ENCODE measurements at places on chromosomes 2 and 18.

DNA sequence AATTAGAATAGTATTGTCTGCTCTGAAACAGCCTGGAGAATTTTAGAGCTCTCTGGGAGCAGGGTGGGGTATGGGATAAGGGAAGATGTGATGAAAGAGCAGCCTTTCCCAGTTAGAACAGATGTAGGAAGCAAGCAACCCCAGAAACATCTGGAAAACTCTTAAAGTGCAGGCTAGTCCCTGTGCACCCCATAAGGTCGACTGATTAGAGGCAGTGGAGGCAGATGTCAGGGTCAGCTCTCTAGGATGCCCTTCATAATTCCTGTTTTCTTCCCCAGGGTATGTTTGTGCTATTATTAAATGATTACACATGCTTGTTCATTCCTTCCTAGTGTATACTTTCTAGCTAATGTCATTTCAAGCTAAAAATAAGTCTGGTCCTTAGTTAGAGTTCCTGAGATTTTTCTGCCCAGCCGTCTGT, 41.7 kb downstream of the PTPRM start:
- no peak for DNase-seq

- DNase-seq = no peak
Measured at GRCh38 chr18:70385474-70385873, 96.6 kb downstream of the SOCS6 start.

GRCh38 chr2:55782528-55783173, 89.0 kb upstream of the PNPT1 start:
- DNase-seq = no peak

GRCh38 chr2:144424559-144425240, 95.2 kb downstream of the ZEB2 start:
- DNase-seq = no peak

DNA sequence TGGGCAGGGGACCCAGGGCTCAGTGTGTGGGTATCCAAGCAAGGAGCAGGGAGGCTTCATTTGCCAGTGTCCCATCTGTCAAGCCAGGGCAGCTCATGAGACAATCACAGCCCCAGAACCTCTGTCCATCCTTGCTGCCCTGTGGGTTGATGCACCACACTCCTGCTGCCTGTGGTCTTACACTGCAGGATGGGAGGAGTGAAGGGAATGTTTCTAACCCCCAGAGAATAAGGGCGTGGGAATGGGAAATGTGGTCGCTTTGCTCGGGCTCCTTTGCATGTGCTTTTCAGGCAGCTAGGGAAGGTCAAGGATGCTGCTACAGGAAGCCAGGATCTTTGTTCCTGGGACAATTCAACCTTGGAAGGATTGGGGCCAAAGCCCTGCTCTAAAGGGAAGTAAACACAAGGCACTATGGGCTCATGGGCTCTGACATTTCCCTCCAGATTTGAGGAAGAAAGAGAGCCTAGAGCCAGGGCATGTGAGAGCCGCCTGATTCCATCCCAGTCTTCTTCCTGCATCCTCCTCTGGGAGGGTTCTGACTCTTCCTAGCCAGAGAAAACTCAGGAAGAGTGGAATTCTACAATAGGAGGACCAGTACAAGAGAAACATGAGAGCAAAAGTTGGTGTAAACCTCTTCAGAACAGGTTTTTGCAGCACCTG, 18.8 kb upstream of the MAP3K20 start:
- DNase-seq = no peak

GRCh38 chr2:201890453-201890852, 84.1 kb downstream of the CDK15 start:
- DNase-seq = no peak

- DNase-seq = no peak
Measured at GRCh38 chr2:96089356-96090195, 26.8 kb downstream of the ADRA2B start.

DNA sequence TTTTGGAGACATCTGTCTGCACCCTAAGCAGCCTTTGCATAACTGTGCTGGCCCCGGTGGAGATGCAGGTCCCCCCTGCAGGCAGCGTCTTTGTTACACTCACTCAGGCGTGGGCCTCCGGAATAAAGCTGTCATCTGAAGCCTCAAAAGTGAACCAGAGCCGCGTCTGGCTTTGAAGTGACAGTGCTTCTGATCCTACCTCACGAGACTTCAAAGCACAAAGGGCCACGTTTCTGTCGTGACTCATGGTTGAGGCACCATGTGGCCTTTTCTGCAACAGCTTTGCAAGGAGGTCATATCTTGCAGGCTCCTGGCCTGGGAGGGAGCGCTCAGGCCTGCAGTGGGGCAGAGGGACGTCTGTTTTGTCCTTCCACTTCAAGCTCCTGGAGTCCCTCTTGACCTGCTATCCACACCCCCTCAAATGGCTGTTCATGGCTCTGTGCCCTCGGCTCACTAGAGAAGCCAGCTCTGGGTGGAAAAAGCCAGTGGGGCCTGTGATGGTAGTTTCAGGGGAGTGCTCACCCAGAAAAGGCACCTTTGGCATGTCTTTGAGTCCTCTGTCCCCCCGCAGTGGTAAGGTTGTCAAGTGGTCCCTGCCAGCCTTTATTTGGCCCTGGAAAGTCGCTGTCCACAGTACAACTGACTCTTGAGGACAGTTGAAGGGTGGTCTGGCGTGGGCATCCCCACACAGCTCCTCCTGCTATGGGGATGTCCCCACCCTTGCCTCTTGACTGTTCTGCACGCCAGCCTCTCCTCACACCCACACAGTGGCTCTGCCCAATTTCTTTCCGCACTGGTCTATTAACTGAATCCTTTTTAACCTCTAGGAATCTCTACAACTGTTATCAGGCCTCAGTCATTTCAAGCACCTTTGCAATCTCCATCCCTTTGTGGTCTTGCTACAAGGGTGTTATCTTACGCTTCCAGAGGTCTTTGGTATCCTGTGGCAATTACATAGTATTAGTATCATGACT, 19.3 kb downstream of the GPR55 start:
- peak; percentile 63 for DNase-seq

GRCh38 chr2:201789395-201789794, 8.7 kb upstream of the ALS2 start:
- no peak for DNase-seq

- DNase-seq = no peak
Measured at GRCh38 chr2:121203591-121204249, 81.3 kb downstream of the TFCP2L1 start.

DNA sequence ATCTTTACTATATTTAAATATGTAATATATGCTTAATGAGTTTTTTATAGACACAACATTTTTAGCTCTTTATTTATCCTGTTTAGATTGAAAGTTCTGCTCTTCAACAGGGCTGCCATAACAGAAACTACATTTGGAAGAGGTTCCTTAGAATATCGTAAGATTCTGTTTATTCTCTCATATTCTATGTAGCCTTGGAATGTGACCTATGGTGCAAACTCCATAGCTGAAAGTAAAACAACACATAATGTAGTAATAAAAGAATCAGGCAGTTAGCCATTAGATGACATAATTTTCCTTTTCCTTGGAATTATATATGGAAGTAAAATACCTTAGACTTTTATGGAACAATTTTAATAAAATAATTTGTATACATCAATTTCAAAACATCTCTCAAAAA, 91.3 kb downstream of the ZNF804A start:
- DNase-seq = no peak

DNA sequence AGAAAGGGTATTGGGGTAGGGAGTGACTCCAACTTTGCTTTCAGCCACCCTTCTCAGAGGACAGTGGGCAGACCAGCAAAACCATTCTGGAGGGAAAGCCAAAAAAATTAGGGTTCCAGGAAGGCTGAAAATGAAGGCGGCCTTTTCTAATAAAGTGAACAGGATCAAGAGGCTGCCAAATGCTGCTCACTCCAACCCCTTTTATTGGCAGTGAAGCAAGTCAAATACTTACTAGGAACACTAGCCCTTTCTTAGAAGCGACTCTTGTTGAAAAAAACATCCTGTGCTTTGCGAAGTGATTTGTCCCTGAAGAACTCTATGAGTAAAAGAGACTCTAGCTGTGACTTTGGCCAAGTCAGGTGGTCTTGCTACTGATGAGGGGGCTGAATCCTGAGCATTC, 83.6 kb upstream of the CYP1B1 start:
- no peak for DNase-seq

GRCh38 chr2:96565111-96565510, 28.6 kb downstream of the ARID5A start:
- no peak for DNase-seq

GRCh38 chr2:241258505-241259280, 56.8 kb downstream of the HDLBP start:
- DNase-seq = no peak

- DNase-seq = no peak
Measured at GRCh38 chr2:229714080-229714735, at the start of gene DNER. TSS of gene DNER (minus strand) at chr2:229714555. CDS start at chr2:229714423, 132 bp downstream.

GRCh38 chr2:102509749-102510148, 36.7 kb downstream of the SLC9A4 start:
- no peak for DNase-seq

- no peak for DNase-seq
Measured at GRCh38 chr18:64203295-64203694, 54.4 kb upstream of the LINC00305 start.

GRCh38 chr2:226581004-226581403, 218.6 kb downstream of the IRS1 start:
- no peak for DNase-seq

- no peak for DNase-seq
Measured at GRCh38 chr2:78979380-78980151, 45.9 kb upstream of the REG3G start.

DNA sequence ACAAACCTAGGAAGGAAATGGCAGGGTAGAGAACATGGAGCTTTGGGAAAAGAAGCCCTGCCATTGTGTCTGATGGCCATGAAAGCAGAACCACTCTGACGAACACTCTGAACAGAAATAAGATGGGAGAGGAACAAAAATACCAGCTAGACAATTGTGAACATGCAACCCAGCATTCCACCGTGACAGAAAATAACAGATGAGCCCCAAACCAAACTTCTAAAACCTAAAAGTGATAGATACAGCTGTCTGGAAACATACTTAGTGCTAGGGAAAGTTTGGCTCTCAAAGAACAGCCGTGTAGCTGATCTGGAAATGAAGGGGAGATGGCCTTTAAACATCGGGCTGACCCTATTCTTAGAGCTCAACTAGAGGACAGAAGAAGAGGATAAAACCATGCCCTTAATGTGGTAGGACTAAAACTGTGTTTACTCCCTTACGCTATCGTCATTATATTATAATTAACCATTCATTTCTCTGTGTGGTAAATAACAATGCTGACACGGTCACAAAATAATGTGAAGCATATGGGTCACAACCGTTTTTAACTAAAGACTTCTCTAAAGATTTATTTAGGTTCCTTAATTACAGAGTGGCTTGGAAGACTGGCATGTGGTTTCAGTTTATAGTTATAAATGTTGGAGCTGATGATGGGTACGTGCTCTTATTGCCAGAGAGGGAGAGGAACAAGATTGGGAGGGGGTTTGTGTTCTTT, 80.6 kb downstream of the MYO1B start:
- no peak for DNase-seq

DNA sequence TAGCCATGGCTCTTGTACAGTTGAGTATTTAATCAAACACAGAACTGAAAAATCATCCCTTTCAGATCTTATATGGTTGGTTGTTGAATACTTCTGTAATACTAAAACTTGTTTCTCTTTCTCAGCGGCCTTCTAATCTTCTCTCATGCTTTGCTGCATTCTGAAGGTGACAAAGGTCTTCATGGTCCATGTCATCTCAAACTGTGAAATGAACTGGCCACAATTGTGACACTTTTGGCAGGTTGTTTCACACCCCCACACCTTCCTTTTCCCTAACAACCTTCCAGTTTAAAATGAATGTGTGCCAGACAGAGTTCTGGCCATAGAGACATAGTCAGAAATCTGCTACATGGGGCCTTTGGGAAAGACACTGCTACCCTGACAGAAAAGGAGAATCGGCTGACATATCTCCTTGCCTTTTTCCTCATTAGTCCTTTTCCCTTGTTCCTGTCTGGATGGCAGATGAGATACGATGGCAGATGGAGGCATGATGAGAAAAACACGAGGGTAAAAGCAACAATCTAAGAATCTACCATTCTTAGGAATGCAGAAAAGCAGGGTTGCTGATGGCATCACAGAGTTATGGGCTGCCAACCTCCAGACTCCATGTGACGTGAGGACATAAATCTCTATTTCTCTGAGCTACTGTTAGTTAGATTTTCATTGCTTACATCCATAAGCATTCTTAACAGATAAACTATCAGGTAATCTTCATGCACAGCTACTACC, 106.5 kb downstream of the PIGN start:
- no peak for DNase-seq

DNA sequence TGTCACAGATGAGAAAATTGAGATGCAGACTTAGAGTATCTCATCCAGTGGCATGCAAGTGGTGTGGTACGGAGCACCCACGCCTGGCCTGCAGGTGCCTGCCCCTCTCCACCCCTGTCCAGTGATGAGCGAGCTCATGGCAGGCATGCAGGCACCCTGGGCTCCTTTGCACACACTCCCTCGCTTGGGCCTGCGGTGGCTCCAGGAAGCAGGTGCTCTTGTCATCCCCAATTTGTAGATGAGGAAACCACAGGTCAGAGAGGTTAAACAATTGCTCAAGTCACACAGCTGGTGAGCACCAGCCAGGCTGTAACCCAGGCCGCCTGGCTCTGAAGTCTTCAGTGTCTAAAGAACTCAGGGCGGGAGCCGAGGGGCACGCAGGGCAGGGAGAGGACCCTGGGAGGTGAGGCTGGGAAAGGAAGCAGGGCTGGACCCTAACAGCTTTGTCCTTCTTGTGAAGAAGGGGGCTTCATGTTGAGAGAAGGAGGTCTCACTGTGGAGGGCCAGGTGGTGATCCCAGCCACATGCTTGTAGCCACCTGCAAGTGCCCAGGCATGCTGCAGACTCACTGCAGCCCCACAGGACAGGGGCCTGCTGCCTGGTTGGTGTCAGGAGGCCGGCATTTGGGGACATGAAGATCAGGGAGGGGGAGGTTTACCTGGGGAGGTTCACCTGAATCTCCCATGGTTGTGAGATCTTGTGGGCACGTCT, 166.2 kb downstream of the SH3RF3 start:
- no peak for DNase-seq

GRCh38 chr2:196234672-196235071, 63.3 kb upstream of the STK17B start:
- DNase-seq = peak; percentile 45

GRCh38 chr2:240817496-240818292, 2.3 kb downstream of the KIF1A start:
- no peak for DNase-seq

- DNase-seq = no peak
Measured at GRCh38 chr18:39958876-39959275, 1996.2 kb upstream of the PIK3C3 start.

GRCh38 chr18:76977684-76978232, 154.8 kb downstream of the MBP start:
- DNase-seq = no peak

DNA sequence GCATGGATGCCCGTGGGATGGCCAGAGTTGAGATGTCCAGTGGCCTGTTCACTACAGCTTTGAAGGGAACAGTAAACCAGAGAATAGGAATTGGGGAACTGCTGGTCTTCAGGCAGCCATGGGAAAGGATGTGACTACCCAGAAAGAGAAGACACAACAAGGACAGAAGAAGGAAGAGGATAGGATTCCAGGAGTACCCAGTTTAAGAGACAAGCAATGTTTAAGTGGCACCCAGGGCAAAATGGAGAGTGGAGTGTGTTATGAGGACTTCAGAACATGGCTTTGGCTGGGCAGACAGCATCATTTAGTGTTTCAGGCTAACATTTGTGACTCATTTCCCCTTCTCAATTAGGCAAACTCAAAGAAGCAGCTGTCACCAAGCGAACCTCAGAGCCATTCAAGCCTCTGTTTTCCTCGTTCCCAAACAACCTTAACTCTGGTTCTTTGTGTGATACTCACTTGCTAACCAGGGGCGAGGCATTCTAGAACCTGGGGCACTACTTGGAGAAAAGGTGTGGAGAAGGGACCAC, 4.0 kb upstream of the FAM124B start:
- no peak for DNase-seq

GRCh38 chr2:74238879-74239278, 40.5 kb downstream of the MTHFD2 start:
- DNase-seq = no peak

All from T-helper 22 cell (primary cell).